ENCODE measurements at places on chromosomes 16 and 17. TPM values are rescaled to one million over a fixed set of nuclear protein-coding genes. Genes with fewer than 3 reads are reported as not detected.

DNA sequence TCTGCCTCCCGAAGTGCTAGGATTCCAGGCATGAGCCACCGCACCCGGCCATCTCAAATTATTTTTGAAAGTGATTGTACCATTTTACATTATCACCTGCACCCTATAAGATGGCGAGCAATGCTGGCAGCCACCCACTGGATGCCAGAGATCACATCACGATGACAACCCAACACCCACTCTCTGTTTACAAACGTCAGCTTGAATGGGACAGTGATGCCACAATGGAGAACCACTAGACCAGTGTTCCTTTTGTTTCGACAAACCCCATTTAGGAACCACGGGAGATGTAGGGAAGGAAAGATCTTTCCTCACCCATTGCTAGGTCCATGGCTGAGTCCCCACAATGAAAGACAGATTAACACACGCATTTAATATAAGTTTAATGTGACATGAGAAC is 20.1 kb upstream of the HAPSTR1 start:
- no peak for DNase-seq

DNA sequence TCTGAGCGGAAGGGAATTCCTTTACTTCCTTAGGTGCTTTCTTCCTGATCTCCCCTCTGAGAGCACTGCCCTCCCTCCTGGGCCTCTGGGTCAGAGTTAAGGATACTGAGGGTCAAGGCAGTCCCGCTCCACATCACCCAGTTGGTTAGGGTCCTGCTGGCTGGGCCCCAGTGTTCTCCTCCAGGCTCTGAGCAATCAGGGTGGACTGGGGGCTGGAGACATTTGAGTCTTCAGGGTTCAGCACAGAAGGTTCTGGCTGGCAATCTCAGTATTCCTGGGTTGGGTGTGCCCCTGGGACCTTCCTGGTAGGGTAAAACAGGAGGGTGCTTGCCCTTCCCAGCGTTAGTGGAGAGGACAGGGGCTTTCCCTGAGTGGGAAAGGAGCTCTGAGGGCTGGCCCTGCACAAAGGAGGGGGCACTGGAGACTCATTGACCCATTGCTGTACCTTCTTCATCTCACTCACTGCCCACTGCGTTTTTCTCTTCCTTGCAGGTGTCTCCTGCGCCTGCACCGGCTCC is 448 bp downstream of the MT1M start:
- no peak for DNase-seq

- peak; percentile 63 for DNase-seq
Observed at GRCh38 chr17:63035271-63035670, 69.2 kb downstream of the TANC2 start.

DNA sequence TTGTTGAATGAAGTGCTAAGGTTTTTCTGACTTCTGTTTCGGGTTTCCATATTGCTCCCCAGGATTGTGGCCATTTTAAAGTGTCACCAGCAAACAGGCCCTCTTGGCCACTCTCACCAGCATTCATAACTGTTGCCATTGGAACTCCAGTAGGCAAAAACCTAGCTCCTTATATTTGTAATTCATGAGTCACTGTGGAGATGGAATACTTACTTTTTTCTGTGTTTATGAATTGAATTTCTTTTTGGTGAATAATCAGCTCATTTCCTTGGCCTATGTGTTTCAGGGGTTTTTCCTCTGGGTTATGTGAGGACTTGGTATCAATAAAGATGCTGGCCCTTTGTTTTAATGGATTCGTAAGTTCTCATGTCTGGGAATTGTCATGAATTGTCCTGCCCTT is 255.1 kb downstream of the SNX29 start:
- DNase-seq: no peak

DNA sequence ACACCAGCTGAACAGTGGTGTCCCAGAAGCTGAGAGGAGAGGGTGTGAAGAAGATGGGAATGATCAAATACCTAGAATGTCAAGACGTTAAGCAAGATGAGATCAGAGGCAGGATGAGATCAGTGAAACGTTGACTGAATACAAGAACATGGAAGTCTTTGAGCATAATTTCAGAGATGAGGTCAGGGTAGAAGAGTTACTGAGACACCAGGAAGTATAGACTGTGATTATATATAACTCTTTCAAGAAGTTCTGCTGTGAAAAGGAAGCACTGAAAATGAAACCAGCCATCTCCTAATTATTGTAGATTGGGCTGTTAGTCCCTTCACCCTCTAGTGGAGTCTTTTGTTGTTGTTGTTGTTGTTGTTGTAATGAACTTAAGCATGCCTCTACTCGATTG is 9.1 kb downstream of the SHCBP1 start:
- no peak for DNase-seq

- DNase-seq: no peak
Observed at GRCh38 chr17:17183744-17184143, 22.4 kb downstream of the PLD6 start.

GRCh38 chr16:72961115-72961832 is 86.7 kb downstream of the ZFHX3 start:
- no peak for DNase-seq

DNA sequence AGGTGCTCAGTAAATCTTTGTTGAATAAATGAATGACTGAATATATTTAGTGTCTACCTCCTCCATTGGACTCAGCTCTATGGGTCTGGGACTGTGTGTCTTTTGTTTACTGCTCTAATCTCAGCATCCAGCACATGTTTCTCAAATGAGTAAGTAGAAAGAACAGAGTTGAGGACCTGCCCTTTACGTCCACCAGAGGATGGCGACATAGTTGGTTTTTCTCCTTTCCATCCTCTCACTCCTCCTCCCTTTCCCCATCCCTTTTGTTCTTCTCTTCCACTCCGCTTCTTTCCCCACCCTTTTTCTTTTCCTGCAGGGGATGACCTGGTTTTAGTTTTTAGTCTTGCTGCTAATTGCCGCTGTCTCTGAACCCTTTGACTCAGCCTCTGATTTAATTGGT is 12.1 kb upstream of the CHP2 start:
- no peak for DNase-seq

Gene CTRB1
- total RNA-seq: 5.6 TPM

- no peak for DNase-seq
Observed at GRCh38 chr16:51436742-51437141, 285.7 kb upstream of the SALL1 start.

GRCh38 chr17:41697122-41697962 is 8.7 kb downstream of the EIF1 start:
- DNase-seq: no peak
